ENCODE measurements at places on chromosomes 3 and 15.

DNA sequence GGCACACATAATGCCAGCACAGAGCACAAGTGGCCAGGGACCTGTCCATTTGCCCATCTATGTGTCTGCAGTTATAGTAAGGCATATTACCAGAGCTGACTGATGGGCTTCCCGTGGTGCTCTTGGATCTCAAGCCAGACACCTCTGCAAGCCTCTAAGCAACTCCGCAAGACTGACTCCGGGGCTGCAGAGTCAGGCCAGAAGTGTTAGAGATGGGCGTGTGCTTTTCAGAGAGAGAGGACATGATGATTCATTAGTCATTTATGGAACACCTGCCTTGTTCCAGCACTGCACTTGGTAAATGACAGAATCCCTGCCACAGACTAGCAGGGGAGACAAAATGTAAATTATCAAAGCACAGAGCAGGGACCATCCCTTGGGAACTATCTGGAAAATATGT lies 559.0 kb downstream of the PDCD6IP start:
- no peak for DNase-seq

DNA sequence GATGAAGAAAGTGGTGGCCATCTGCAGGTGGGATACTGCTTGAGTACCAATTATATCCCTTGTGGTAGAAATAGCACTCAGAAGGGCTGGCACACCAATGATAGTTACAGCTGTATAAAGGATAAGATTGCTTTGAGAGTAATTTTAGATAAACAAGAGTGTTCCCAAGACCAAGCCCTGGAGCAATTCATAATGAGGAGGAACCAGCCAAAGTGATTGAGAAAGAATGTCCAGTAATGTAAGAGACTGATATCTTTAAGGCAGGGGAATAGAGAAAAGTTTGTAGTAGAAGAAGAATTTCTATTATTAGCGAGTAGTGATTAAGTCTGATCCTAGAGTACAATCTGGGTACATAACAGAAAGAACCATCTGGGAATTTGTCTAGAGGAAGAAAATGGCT lies 945.1 kb downstream of the OTOL1 start:
- DNase-seq: no peak

- no peak for DNase-seq
Observed at GRCh38 chr3:43998836-43999727, 242.6 kb upstream of the TOPAZ1 start.

GRCh38 chr3:190217081-190217480 lies 96.4 kb upstream of the P3H2 start:
- DNase-seq: no peak

DNA sequence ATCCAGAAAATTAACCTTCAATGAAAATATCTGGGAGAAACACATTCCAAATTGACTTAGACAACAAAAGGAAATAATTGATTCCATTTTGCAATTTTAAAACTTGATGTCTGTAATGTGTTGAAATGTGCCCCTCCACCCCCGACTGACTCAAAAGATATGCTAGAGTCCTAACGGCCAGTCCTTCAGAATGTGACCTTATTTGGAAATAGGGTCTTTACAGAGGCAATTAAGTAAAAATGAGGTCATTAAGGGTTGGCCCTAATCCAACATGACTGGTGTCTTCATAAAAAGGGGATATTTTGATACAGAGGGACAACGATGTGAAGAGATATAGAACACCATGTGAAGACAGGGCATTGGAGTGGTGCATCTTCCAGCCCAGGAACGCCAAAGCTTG lies 153.9 kb downstream of the PDZRN3 start:
- DNase-seq: no peak

GRCh38 chr3:39104961-39105686 lies 2.3 kb downstream of the GORASP1 start:
- DNase-seq: no peak

All from uterus (tissue), 4 donors.